HT1080 (cell line): ENCODE measurements at places on chromosomes 6 and 20. TPM values are rescaled to one million over a fixed set of nuclear protein-coding genes. Genes with fewer than 3 reads are reported as not detected.

ALDH5A1 gene
- 1.0 and 2.1 TPM in 2 replicates for total RNA-seq

EHMT2 gene
- 56.7 and 57.5 TPM in 2 replicates for total RNA-seq

GRCh38 chr20:21398109-21399004 lies 1.0 kb upstream of the NKX2-4 start:
- DNase-seq, result no peak

DNA sequence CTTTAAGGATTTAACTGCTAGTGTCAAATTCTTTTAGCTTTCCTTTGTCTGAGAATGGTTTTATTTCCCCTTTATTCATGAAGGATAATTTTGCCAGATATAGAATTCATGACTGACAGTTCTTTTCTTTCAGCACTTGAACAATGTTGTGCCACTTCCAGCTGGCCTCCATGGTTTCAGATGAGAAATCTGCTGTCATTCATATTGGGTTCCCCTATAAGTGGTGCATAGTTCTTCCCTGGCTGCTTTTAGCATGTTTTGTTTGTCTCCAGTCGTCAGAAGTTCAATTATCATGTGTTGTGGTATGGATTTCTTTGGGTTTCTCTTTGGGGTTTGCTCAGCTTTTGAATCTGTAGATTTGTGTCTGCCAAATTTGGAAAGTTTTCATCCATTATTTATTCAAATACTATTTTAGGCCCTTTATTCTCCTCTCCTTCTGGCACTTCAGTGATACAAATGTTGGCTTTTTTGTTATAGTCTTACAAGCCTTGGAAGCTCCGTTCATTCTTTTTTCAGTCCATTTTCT lies 76.3 kb upstream of the TGM3 start:
- DNase-seq, result no peak

GRCh38 chr6:4134841-4135664 lies at the start of gene ECI2:
ECI2 (minus strand) TSS chr6:4135575; CDS start chr6:4135560, 15 bp downstream.
- DNase-seq, result peak; percentile 61

- peak; percentile 25 for DNase-seq
These were observed 138.2 kb downstream of the TENT5A start for GRCh38 chr6:81614292-81614691.

DNA sequence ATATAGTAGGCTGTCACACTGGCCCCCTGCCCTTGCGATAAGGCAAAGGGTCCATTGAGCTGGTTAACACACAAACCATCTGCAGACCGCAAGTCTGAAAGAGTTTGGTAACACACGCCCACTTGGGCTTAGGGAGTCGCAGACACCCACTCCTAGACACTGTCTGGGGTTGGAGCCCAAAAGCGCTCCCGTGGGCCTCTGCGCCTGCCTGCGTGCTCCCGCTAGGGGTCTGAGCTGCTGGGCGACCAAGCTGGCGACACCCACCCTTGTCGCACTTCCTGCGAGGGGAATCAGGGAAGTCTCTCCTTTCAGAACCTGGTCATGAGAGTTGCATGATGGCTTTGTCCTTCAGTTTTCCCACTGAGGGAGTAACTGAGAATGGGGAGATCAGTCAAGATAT lies 653.0 kb downstream of the HTR1B start:
- no peak for DNase-seq

GRCh38 chr6:42947950-42948349 lies 12.6 kb upstream of the GNMT start:
- DNase-seq, result no peak

- DNase-seq, result no peak
These were observed 1.6 kb downstream of the TNFRSF6B start for GRCh38 chr20:63697868-63698545.
